ENCODE measurements at places on chromosomes 3 and 15.

DNA sequence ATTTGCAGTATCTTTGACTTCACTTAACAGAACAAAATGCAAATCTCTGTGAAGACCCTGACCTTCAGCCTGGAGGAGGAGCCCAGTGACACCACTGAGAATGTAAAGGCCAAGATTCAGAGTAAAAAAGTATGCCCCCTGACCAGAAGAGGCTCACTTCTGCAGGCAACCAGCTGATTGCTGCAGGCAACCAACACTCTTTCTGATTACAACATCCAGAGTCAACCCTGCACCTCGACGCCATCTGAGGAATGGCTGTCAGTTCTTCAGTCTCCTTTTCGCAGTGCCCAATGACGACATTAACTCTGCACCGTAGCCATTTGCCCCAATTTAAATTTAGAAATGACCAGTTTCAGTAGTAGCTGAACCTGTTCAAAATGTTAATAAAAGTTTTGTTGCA is 14.9 kb downstream of the ATP13A3 start:
- no peak for DNase-seq
- no peaks in the 10 kb centered on the region for H3K27me3 ChIP-seq
- no peak overlapping the region for H3K27ac ChIP-seq
- no peak overlapping the region for H3K4me3 ChIP-seq

DNA sequence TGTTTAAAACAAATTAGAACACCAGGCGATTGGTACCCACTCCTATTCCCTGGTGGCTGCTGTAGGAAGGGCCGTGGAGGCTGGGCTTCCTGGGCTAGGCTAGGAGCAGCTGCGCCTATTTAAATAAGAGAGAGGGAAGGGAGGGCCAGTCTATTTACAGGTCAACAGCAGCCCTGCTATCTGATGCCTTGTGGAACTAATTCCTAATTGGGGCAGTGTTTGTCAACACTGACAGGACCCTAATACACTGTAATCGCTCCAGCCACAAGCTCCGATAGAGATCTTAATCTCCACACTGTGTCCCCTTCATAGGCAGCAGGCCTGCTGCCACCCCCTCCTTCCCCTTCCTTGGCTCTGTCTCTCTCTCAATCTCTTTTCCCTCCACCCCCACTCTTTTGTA is 116.9 kb upstream of the SOX14 start:
- H3K36me3 ChIP-seq = no peaks in the 10 kb centered on the region
- no peak overlapping the region for H3K27ac ChIP-seq
- DNase-seq = no peak
- H3K4me1 ChIP-seq = no peaks in the 10 kb centered on the region

- H3K27me3 ChIP-seq = no peaks in the 10 kb centered on the region
- H3K4me1 ChIP-seq = peaks cover 36% of the 10 kb centered on the region
- no peak overlapping the region for H3K4me3 ChIP-seq
These were observed 6.6 kb downstream of the CDCP1 start for GRCh38 chr3:45139372-45140140.

DNA sequence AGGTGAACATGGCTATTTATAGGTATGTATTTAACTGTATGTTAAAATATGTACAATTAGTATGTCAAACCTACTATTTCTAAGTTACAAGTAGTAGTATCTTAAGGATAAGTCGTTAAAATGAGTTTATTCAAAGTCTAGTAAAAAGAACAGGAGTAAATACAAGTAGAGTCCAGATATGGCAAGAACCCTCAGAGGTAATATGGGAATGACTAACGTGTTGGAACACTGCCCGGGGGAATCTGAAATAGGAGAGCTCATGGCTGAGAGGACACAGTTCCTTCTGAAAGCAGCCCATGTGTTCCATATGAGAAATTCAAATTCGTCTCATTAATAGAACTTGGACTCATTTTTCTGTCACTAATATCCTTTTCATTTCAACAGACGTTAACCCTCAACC is 158.8 kb downstream of the CLSTN2 start:
- H3K4me3 ChIP-seq = no peak overlapping the region
- peaks cover 7% of the 10 kb centered on the region for H3K4me1 ChIP-seq
- DNase-seq = no peak
- H3K27ac ChIP-seq = no peak overlapping the region

GRCh38 chr3:194225988-194226663 is 90.2 kb downstream of the HES1 start:
- H3K36me3 ChIP-seq = no peaks in the 10 kb centered on the region
- no peak overlapping the region for H3K4me3 ChIP-seq
- DNase-seq = no peak

DNA sequence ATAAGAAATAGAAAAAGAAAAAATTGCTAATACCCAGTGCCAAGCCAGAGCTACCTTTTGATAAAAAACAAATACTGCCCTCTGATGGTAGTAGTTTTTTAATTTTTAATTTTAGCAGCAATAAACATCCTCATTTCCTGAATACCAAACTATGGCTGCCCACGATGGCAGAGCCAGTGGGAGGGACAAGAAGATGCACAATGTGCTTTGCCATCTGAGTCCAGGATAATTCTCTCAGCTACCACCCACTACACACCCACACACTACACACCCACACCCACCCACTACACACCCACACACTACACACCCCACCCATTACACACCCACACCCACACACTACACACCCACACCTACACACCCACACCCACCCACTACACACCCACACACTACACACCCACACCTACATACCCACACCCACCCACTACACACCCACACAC is 17.8 kb downstream of the CEP19 start:
- H3K27me3 ChIP-seq = no peaks in the 10 kb centered on the region
- no peaks in the 10 kb centered on the region for H3K36me3 ChIP-seq
- H3K4me1 ChIP-seq = no peaks in the 10 kb centered on the region
- H3K4me3 ChIP-seq = no peak overlapping the region
